Adrenal gland (tissue), 19 donors: ENCODE measurements at places on chromosomes 5 and 9. TPM values are rescaled to one million over a fixed set of nuclear protein-coding genes. Genes with fewer than 3 reads are reported as not detected.

The PPP3R2 gene
- polyA plus RNA-seq: not detected

The C5 gene
- 2.3 TPM for polyA plus RNA-seq

The ROPN1L gene
- polyA plus RNA-seq: 0.15 TPM

The KIF20A gene
- polyA plus RNA-seq: 0.54 TPM

The SLF1 gene
- 2.9 TPM for polyA plus RNA-seq

The PPP2R2B gene
- polyA plus RNA-seq: 6.8 TPM

The C5orf58 gene
- not detected for polyA plus RNA-seq

The GPR150 gene
- polyA plus RNA-seq: 0.40 TPM

The PTTG1 gene
- 4.8 TPM for polyA plus RNA-seq

The DIPK1B gene
- polyA plus RNA-seq: 16.3 TPM

The FOXD4L5 gene
- not detected for polyA plus RNA-seq

The DNAH5 gene
- polyA plus RNA-seq: 0.17 TPM

The SHOC1 gene
- polyA plus RNA-seq: 0.57 TPM

The OR1Q1 gene
- polyA plus RNA-seq: not detected

The TMEM252 gene
- polyA plus RNA-seq: not detected

The ANKH gene
- 15.2 TPM for polyA plus RNA-seq

The STOM gene
- 158 TPM for polyA plus RNA-seq

The TXNDC8 gene
- polyA plus RNA-seq: not detected

The SLC36A2 gene
- 0.07 TPM for polyA plus RNA-seq

The GGTA1 gene
- 6.1 TPM for polyA plus RNA-seq

The PCDHGA8 gene
- 0.17 TPM for polyA plus RNA-seq

The SUSD3 gene
- 1.7 TPM for polyA plus RNA-seq

The SURF2 gene
- polyA plus RNA-seq: 19.9 TPM

The GABRG2 gene
- polyA plus RNA-seq: 9.7 TPM

The SMIM33 gene
- polyA plus RNA-seq: not detected

The ATOX1 gene
- polyA plus RNA-seq: 125 TPM

The TAF11L4 gene
- polyA plus RNA-seq: not detected

The SPATA31D4 gene
- not detected for polyA plus RNA-seq

The CSF2 gene
- polyA plus RNA-seq: not detected

The BICD2 gene
- 13.0 TPM for polyA plus RNA-seq

The FASTKD3 gene
- polyA plus RNA-seq: 32.0 TPM

The DRD1 gene
- 0.24 TPM for polyA plus RNA-seq

The EPB41L4A gene
- 7.6 TPM for polyA plus RNA-seq

The CEP72 gene
- 0.88 TPM for polyA plus RNA-seq

The SLC46A2 gene
- polyA plus RNA-seq: 0.40 TPM

The CDX1 gene
- 0.24 TPM for polyA plus RNA-seq

The CCNI2 gene
- polyA plus RNA-seq: 0.40 TPM

The PLCXD3 gene
- 4.4 TPM for polyA plus RNA-seq

The PPIC gene
- 14.4 TPM for polyA plus RNA-seq

The CYLC2 gene
- not detected for polyA plus RNA-seq

The CDC20B gene
- polyA plus RNA-seq: not detected
